ENCODE measurements at places on chromosomes 1 and 21. TPM values are rescaled to one million over a fixed set of nuclear protein-coding genes. Genes with fewer than 3 reads are reported as not detected.

DNA sequence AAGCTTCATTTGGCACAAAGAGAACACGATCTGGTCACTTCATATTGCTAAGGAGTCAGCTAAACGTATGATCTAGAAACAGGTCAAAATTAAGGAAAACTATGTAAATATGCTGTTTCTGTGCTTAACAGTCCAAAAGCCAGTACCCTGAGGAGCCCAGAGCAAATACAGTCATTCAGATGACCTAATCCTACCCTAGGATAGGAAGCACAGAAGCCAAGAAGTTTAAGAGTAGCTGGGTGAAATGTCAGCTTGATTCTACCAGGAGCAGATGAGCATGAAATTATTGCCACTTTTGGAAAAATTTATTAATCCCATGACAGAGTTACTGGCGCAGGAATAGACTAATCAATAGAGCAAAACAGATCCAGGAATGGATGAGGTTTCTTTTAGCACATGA is 18.3 kb downstream of the SORT1 start:
- no peak for DNase-seq

DNA sequence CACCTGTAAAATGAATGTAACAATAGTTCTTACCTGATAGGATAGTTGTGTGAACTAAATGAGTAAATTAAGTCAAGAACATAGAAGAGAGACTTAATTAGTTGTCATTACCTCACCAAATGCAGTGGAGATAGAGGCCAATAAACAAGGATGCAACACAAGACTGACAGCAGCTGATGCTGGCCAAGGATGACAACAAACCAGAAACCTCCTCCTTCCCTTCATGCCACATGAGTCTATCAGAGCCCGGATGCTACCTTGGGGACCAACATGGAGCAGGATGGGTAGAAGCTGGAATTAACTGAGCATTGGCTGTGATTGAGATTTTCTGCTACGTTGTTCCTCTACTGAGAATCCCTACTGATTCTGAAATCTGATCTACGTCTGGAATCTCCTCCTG is 30.3 kb upstream of the USP1 start:
- DNase-seq, result no peak

DNA sequence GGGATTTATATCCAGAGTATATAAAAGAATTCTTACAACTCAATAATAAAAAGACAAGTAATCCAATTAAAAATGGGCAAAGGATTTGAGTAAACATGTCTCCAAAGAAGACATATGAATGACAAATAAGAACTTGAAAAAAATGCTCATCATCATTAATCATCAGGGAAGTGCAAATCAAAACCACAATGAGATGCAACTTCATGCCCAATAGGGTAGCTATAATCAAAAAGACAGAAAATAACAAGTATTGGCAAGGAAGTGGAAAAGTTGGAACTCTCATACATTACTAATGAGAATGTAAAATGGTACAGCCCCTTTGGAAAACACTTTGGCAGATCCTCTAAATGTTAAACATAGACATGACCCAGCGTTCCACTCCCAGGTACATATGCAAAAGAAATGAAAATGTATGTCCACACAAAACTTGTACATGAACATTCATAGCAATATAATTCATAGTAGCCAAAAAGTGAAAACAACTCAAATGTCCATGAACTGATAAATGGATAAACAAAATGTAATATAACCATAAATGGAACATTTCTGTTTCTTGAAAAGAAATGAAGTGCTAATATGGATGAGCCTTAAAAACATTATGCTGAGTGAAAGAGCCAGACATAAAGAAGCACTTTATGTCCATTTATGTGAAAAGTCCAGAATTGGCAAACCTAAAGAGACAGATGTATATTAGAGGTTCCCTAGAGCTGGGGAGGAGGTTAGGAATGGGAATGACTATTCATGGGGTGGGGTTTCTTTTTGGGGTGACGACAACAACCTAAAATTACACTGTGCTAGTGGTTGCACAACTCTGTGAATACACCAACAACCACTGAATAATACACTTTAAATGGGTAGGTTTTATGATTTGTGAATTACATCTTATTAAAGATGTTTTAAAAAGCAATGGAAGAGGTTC is 259.7 kb downstream of the RHOU start:
- DNase-seq, result no peak

GRCh38 chr1:153494976-153495535 is 34.6 kb upstream of the S100A7 start:
- DNase-seq, result no peak

- DNase-seq, result no peak
Observed at GRCh38 chr1:109613361-109614147, 5.9 kb downstream of the GNAT2 start.

GRCh38 chr21:29056538-29057050 is 16.9 kb downstream of the CCT8 start:
- no peak for DNase-seq

- no peak for DNase-seq
Observed at GRCh38 chr1:63326106-63326472, 3.7 kb downstream of the FOXD3 start.

DNA sequence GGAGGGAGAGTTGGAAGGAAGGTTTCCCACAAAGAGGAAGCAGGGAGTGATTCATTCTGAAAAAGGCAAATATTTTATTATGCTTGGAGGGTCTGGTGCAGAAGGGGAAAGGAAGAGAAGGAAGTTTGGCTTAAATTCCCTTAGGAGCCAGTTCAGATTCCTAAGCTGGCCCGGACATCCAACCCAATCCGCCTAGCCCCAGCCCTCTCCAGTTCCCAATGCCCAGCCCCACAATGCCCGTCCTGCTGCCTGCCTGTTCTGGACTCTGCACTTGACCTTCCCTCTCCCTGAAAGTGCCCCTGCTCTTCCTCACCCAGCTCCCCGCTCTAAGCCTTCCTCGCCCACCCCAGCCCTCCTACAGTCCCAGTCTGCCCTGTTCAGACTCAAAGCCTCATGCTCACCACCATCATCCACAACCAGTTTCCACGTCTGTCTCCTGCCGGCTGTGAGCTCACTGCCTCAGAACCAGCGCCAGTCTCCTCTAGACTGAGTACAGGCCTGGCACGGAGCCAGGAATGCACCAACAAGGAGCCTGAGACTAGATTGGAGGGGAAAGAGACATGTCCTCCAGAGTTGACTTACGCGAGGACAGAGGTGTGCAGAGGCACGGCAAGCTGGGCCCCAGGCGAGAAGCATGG is 18.9 kb downstream of the CAPN2 start:
- no peak for DNase-seq

DNA sequence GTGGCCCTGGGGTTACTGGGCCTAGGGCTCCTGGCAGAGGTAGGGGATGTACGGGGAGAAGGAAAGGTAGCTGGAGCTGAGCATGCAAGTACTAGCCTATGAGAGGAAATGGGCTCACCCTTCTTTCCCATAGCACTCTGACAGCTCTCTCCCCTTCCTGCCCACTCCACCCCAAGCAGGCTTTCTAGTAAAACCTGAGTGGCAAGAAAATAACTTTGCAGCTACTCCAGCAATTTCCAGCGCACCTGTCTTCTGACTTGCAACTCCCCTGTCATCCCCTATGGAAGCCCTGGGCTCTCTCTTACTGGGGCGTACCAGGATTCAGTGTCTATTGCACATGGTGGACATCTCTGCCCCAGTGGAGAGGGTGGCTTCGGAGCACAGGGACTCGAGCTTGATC is 6.7 kb upstream of the IVL start:
- no peak for DNase-seq

DNA sequence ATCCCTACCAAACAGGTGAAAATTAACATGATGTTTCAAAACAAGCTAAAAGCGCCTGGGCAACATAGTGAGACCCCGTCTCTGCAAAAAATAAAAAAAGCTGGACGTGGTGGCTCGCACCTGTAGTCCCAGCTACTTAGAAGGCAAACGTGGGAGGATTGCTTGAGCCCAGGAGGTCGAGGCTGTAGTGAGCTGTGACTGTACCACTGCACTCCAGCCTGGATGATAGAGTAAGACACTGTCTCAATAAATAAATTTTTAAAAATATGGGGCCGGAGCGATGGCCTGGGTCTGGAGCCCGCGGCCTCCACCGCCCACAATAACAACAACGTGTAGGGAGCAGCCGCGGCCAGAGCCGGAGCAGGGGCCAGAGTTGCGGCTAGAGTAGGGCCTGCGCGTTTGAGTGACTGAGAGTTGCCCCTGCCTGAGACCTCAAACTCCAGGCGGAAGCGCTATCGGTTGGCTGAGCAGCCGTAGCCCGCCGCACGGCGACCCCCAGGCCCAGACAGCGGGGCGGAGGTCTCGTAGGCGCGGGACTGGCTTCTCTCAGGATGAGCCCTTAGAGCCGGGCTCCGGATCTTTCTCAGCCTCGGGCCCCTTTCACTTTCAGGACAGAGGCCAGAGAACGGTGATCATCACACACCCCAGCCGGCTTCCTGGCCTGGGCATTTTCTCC is 41.4 kb downstream of the ZMYM1 start:
- DNase-seq, result no peak

GRCh38 chr1:218349348-218350034 is 4.4 kb downstream of the TGFB2 start:
- no peak for DNase-seq

DNA sequence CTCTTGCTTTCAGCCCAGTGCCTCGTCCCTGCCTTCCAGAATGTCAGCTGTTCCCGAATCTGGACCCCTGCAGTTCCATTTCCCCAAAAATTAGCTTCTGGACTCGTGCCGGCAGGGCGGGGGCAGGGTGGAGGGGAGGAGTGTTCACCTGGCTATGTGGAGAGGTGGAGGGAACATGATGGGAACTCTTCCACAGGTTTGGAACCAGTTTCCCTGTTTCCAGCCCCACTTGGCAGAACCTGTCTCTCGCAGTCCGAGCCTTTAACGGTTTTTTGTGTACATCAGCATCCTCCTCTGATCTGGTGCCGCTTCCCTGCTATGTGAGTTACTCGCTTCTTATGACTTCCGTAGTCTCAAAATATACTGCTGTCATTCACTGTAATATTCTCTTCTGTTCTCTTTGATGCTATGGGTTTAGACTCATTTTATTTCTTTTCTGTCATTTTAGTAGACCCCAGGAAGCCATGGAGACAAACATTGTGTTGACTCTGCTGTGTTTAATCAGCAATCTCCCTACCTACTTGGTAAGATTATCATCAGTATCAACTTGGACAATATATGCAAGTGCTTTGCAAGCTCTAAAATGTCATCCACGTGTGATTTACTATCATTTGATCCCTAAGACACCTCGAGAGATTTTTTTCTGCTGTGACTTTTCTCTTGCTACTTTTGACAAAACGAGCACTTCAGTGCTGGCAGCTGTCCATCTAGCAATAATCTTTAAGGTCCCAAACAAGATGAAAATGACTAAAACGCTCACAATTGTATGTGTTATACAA is 33.3 kb upstream of the HNRNPU start:
- DNase-seq, result no peak

- DNase-seq, result no peak
Observed at GRCh38 chr1:203077956-203078355, 7.9 kb downstream of the MYOG start.

DNA sequence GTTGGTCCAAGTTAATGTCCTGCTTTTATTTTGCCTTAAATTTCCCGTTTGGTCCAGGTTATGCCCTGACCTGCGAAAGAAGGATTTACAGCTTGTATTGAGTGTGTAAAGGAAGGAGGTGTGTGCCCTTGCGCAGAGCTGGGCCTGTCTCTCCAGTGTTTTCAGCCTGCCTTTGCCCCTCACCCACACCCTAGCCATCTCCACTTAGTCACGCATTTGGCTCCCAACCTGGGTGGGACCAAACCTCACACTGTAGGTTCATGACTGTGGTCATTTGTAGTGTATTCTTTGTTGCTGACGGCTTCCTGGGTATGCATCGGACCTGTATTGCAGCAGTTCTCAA is 572 bp upstream of the SRSF10 start:
- no peak for DNase-seq

DNA sequence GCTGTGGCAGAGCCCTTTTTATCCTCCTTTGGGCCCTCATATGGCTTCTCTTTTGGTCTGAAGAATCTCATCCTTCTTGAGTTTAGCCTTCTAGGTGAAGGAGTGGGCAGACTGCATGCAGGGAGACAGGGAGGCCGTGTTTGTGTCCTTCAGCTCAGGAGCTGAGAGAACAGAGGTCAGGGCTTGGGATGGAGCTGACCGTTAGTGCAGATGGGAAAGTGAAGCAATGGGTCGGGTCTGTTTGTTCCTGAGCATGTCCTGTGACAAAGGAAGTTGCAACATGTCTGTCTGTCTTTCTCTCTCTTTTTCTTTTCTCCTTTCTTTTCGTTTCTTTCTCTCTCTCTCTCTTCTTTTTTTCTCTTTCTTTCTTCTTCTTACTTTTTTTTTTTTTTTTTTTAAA is 14.9 kb downstream of the MAPKAPK2 start:
- DNase-seq, result no peak

GRCh38 chr1:86868477-86868876 is 45.4 kb downstream of the SELENOF start:
- DNase-seq, result no peak

GRCh38 chr21:45353200-45353599 is 51.8 kb upstream of the COL18A1 start:
- no peak for DNase-seq

DNA sequence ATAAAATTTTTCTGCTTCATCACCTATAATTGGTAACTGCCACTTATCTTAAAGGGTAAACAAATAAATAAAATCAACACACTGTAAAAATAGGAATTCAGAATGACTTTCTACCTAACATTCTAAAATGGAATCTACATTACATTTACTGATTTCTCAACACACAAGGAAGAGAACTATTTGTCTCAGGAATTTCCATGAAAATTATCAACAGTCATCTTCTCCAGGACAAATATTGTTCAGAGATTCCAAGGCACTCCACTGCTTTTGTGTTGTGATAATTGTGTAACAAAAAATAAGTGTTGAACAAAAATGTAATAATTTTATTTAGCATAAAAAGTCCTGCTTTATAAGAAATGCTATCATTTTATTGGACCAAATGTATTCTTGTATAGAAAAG is 7.3 kb downstream of the ODF2L start:
- DNase-seq, result no peak

GRCh38 chr1:58896246-58897183 is 112.7 kb upstream of the JUN start:
- DNase-seq, result no peak

DNA sequence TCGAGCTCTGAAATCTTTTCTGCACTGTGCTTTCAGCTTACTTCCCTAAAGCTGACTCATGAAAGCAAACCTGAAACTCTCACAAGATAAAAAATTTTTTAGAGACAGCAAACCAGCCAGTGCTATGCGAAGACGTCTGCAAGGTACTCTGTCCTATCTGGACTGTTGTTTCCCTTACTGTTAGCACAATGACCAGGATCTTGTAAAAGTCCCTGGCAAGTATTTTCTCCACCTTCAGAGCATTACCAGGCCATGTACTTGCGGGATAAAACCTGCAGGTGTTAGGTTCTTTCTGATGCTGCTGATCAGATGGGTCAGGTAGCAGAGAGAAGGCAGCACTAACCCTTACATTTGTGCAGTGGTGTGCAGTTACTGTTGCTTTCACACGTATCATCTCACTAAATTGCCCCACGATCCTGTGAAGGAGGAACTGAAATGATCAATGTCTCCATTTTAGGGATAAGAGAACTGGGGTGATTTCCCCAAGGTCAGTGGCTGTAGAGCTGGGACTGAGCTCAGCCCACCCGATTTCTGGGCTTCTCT is 56.6 kb downstream of the PLXNA2 start:
- no peak for DNase-seq

GRCh38 chr21:41891132-41891531 is 12.0 kb upstream of the PRDM15 start:
- DNase-seq, result no peak

Gene APCS
- total RNA-seq, result not detected

Gene RAD54L
- 23.6 TPM for total RNA-seq

Gene PEAR1
- total RNA-seq, result 19.0 TPM

Gene DIP2A
- 20.9 TPM for total RNA-seq

Gene TAL1
- total RNA-seq, result 0.69 TPM

Gene FCGR3A
- total RNA-seq, result not detected

Gene SMIM1
- total RNA-seq, result 3.6 TPM

Measured in epithelial cell of proximal tubule (primary cell).